ENCODE measurements at places on chromosomes 4 and X. TPM values are rescaled to one million over a fixed set of nuclear protein-coding genes. Genes with fewer than 3 reads are reported as not detected.

Gene DDIT4L
- 2.7 TPM for total RNA-seq

Gene FAM184B
- total RNA-seq: not detected

Gene ABCE1
- 69.3 TPM for total RNA-seq

Gene XAGE2
- not detected for total RNA-seq

Gene FGFR3
- total RNA-seq: 0.24 TPM

Gene GAGE12E
- total RNA-seq: not detected

Gene PLK4
- total RNA-seq: 6.4 TPM

Gene TMSB15B
- 1.2 TPM for total RNA-seq

Gene TRIM60
- total RNA-seq: not detected

Gene SNCA
- not detected for total RNA-seq

Gene FOXO4
- 6.2 TPM for total RNA-seq

Gene ARAP2
- 1.1 TPM for total RNA-seq

Gene F8A3
- total RNA-seq: 9.4 TPM

Gene SLC6A14
- not detected for total RNA-seq

Gene QRFPR
- not detected for total RNA-seq

Gene RENBP
- total RNA-seq: 1.1 TPM

Gene TCEAL6
- not detected for total RNA-seq

Gene TLR1
- total RNA-seq: 3.9 TPM

Gene AMOT
- total RNA-seq: 1.3 TPM

Gene SGMS2
- 72.2 TPM for total RNA-seq

Gene GAGE12J
- total RNA-seq: not detected

Gene DCLK2
- total RNA-seq: 0.78 TPM

Gene TMSB15A
- total RNA-seq: 0.56 TPM

Gene ADH1B
- 632 TPM for total RNA-seq

Gene AKAP14
- total RNA-seq: not detected

Gene HMGN5
- total RNA-seq: 2.2 TPM

Gene CENPU
- 5.4 TPM for total RNA-seq

Gene DCAF8L2
- not detected for total RNA-seq

Gene GLRB
- 1.7 TPM for total RNA-seq
